Left lobe of liver (tissue), 2 donors: ENCODE measurements at places on chromosomes 11 and 22.

DNA sequence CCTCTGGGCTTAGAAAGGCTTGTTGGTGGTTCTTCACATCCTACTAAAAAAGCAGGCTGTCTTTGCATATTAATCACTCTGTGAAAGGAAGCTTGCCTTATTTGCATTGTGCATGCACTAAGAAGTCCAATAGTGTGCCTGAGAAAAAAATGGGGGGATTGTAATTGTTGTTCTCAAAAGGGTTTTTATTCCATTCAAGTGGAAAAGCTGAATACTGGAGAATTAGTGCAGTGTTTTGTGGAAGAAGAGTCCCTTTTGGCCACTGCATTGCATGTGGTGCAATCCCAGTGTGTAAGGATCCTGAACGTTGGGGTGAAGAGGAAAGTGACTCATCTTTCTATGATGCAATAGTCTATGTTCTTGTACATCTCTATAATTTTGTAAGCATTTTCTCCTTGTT is 16.5 kb downstream of the NCAM1 start:
- DNase-seq: no peak

GRCh38 chr11:9787981-9788521 is 124.2 kb downstream of the SWAP70 start:
- no peak for DNase-seq

DNA sequence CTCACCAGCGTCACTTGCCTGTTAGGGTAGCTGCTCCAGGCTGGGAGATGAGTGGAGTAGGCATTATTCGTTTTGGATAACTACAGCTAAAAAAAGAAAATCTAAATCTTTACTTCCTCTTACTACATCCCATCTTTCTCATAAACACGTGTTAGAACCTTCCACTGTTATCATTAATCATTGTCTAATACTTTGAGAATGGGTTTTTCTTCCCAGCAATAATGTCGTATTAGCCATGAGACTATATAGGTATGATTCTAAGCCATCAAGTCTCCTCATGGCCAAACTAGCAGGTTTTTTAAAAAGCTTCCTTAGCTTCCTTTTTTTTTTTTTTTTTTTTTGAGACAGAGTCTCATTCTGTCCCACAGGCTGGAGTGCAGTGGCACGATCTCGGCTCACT is 3.9 kb upstream of the TEF start:
- no peak for DNase-seq

- no peak for DNase-seq
Measured at GRCh38 chr22:35567351-35568141, 26.9 kb downstream of the RASD2 start.

- DNase-seq: no peak
Measured at GRCh38 chr11:119990309-119991021, 147.4 kb downstream of the TRIM29 start.

DNA sequence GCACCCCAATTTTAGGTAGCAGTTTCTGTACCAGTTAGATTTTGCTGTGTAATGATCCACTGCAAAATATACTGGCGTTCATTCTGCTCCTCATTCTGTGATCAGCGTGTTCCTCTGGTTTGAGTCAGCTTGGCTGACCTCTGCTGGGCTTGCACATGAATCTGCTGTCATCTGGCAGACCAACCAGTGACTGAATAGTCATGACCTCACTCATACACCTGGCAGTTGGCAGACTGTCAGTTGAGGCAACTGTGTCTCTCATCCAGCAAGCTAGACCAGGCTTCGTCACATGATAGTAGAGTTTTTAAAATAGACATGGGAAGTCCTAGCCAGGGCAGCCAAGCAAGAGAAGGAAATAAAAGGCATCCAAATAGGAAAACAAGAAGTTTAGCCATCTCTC is 316.3 kb upstream of the LARGE1 start:
- DNase-seq: peak; percentile 63

GRCh38 chr11:134345237-134345550 is 13.4 kb downstream of the GLB1L2 start:
- DNase-seq: no peak

DNA sequence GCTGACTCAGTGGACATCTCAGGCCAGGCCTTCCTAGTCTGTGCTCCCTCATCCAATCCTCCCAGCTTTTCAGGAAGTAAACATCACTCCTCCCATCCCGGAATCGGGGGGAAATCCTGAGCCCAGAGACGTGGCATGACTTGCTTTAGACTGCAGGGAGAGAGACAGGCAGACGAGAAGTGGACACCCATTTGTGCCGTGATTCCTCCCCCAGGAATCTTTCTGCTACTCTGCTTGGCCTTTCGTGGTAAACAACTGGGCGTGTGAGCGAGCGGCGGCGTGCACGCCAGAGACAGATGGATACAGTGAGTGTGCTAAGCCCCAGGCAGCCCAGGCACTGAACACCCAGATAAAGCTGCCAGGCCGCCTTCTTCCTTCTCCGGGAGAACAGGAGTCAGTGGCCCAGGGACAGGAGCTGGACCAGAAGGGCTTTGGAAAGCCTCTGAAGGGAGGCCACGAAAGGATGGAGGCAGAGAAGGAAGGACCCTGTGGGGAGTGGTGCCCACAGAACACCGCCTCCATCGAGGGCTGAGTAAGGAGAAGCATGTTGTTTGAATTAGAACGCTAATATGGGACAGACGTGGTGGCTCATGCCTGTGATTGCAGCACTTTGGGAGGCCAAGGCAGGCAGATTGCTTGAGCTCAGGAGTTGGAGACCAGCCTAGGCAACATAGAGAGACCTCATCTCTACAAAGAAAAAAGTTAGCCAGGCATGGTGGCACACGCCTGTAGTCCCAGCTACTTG is 53.0 kb upstream of the PRR5 start:
- no peak for DNase-seq

GRCh38 chr22:19109198-19110063 is 12.8 kb downstream of the DGCR2 start:
- DNase-seq: no peak
